ENCODE measurements at places on chromosomes 4 and X.

GRCh38 chr4:47238667-47239066 lies 207.3 kb downstream of the GABRB1 start:
- DNase-seq = peak; percentile 30

DNA sequence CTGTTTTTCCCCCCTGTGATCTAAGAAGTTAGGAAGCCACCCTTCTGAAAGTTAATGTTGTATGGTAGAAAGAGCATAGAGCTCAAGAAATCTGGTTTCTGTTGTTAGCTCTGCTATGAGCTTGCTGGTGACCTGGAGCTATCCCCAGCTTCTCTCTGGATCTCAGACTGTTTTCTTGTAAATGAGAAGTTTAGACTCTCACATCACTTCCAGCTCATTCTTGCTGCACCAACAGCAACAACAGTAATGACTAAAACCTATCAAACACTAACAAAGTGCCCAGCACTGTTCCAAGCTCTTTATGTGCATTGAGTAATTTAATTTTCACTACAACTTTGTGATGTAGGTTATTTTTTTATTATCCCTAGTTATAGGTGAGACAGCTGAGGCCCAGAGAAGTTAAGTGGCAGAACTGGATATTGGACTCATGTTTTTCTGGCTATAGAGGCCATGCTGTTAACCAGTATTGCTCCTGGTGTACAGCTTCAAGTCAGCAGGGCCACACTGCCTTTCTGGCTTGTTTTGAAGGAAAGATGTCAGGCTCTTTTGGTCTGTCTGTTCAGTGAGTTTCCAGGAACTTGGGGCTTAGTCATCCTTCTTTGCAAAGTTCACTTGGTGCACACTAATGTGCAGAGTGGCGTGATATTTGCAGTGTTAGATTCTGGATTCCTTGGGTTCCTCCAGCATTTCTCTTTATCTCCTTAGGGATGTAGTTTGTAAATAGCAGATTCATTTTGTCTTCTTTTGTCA lies 27.8 kb upstream of the TMEM164 start:
- DNase-seq = no peak

- DNase-seq = no peak
Observed at GRCh38 chr4:15500701-15501100, 31.0 kb downstream of the CC2D2A start.

DNA sequence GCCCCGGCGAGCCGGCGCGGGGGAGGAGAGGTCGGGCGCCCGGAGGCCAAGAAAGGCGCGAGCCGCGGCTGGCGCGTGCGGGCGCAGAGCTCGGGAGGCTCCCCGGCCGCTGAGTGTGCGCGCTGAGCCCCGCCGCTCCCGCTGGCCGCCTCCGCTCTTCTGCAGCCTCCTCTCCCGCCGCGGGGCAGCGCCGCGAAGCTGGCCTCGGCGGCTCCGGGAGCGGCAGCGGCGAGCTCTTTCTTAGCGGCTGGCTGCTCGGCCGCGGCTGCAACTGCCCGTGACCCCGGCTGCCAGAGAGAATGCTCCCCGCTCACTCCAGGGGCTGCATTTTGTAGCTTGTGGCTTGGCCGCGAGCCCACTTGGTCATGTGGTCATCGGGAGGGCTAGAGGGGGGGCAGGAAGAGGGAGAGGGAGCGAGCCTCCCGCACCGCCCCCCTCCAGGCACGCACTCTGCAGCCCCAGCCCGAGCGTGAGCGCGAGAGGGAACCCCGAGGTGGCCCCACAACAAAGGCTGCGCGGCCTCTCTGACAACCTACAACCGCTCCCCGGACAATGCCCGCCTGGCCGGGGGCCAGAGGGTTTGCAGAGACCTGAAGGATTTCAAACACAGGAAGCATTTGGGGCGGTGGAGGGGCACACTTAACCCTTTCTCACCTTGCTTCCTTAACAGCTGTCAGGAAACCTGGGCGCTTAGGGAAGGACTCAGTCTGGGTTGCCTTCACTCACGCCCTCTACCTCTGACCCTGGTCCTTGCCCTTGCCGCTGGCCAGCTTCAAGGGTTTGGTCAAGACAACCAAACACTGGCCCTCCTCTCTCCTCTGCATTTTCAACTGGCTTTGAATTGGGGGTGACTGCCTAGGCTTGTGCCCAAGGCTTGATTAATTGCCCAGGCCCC lies at the start of gene APLN:
Gene APLN (minus strand): TSS at position 305 of the 895 bp plus-strand sequence. CDS start 326 bp downstream, outside the sequence.
- DNase-seq = no peak

DNA sequence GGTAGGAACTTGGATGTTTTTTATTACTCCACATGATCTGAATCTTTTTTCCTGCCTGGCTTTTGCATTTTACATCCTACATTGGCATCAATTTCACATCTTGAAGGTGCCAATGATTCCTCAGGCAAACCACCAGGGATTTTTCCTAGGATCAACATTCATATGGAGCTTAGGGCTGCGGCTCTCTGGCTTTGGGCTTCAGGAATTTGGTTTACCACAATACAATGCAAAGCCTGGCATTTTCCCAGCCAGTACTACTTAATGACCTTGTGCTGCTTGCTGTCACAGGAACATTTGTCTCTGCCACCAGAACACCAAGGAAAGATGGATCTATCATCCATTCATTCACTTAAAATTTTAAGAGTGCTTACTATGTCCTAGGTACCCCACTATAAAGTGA lies 180.7 kb downstream of the PDGFC start:
- DNase-seq = peak; percentile 82

DNA sequence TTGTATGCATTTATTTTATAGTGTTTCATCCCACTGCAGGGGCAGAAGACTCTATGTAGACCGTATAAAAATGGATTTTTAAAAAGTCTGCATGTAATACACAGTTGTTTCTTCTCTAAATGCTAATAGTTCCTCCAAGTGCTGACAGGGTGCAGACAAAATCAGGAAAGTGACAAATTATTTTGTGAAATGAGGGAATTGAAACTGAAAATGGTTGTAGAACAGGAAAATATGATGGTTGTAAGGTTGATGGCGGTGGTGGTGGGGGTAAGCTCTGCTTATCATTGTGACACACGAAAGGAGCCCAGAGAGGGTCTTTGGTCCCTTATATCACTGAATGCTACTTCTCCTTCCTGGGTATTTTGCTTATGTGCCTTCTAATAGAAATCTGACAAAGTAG lies 4.3 kb downstream of the IL15 start:
- no peak for DNase-seq

- DNase-seq = no peak
Observed at GRCh38 chrX:53122013-53122412, 28.1 kb downstream of the KANTR start.

GRCh38 chrX:110142096-110142495 lies 139.2 kb downstream of the TMEM164 start:
- no peak for DNase-seq

DNA sequence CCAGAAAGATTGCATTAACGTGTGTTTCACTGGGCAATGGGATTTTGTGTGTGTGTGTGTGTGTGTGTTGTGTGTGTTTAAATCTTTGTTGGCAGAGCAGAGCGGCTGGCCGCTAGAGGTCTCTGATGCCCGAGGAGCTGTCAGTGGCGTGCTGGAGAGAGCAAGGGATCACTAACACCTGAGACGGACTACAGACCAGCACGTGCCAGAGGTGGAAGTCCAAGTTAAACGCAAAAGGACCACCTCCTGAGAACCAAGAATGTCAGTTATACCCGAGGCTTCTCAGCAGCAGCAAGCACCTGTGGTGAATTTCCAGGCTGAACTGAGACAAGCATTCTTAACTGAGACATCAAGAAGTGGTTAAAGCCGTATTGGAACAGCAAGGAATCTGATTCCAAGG lies 9.0 kb upstream of the SLC25A14 start:
- peak; percentile 1 for DNase-seq

GRCh38 chr4:122712782-122713181 lies 19.7 kb upstream of the BBS12 start:
- DNase-seq = no peak

- no peak for DNase-seq
Observed at GRCh38 chr4:151573474-151573873, 164.5 kb downstream of the FHIP1A start.

GRCh38 chr4:129403848-129404247 lies 307.9 kb downstream of the C4orf33 start:
- no peak for DNase-seq

GRCh38 chr4:148162991-148163390 lies 279.2 kb downstream of the NR3C2 start:
- no peak for DNase-seq

DNA sequence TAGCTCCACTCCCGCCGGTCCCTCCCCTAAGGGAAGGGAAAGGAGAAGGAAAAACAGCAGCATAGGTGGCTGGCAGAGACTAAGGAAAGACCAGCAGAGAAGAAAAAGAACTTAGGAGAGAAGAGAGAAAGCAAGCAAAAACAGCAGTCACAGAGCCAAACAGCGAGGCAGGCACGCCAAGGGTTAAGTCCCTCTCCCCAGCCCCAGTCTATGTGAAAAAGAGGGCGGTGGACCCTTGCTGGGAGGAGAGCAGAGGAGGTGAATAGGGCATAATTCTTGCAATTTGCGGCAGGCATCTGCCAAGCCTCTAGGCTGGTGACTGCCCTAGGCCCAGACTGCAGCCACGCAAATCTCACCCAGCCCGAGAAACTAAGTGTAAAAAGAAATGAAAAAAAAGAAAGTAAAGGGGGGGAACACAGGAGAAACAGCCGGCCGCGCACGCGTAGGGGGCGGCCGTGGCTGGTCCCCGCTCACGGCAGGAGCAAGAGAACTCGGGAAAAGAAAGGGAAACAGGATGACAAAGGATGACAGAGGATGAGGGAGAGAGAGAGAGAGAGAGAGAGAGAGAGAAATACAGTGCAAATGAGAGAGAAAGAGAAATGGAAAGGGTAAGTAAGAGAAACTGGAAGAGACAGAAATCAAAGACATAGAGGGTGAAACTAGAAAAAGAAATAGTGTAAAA lies 48.6 kb downstream of the MAGEA9 start:
- peak; percentile 0 for DNase-seq

DNA sequence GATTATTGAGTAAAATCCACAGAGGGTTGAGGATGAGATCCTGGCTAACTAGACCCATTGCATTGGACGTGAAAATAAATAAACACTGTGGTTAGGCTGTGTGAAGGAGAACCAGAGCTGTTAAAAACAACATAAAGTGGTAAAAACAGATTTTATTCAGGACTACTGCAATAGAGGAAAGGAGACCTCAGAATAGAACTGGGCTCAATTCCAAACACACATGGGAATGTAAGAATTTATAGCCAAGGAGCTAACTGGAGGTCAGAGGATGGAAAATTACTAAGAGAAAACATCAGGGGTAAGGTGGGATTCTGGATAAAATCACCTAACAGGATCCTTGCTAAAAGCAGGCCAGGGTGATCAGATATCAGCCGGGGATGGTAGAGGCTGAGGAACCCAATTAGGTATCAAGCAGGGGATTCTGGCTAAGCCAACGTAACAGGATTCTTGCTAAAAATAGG lies 112.4 kb downstream of the RNF150 start:
- peak; percentile 75 for DNase-seq

- DNase-seq = no peak
Observed at GRCh38 chr4:54712206-54712605, 54.4 kb downstream of the KIT start.

GRCh38 chrX:71453056-71453455 lies 79.8 kb upstream of the OGT start:
- no peak for DNase-seq

- DNase-seq = no peak
Observed at GRCh38 chrX:13092455-13092941, 48.1 kb upstream of the FAM9C start.

DNA sequence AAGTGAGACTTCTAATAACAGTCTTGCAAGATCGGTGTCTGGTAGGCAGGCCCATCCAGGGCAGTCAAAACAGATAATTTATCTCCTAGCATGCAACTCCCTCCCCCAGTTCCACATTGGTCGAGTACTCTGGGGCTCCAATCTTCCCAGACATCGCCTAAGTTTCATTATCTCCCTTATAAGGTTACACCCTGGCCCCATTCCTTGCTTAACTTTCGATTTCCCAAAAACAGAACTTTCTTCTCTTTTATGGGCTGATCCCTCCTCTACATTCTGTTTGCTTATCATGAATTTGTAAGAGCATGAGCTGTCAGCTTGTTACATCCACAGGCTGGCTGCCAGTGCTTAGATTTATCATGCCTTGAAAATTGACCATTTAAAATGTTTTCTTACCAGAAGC lies 471.3 kb downstream of the TECRL start:
- no peak for DNase-seq

GRCh38 chrX:51148848-51149247 lies 183.8 kb upstream of the NUDT10 start:
- no peak for DNase-seq

- peak; percentile 39 for DNase-seq
Observed at GRCh38 chr4:139266583-139267257, 13.3 kb downstream of the MGARP start.

DNA sequence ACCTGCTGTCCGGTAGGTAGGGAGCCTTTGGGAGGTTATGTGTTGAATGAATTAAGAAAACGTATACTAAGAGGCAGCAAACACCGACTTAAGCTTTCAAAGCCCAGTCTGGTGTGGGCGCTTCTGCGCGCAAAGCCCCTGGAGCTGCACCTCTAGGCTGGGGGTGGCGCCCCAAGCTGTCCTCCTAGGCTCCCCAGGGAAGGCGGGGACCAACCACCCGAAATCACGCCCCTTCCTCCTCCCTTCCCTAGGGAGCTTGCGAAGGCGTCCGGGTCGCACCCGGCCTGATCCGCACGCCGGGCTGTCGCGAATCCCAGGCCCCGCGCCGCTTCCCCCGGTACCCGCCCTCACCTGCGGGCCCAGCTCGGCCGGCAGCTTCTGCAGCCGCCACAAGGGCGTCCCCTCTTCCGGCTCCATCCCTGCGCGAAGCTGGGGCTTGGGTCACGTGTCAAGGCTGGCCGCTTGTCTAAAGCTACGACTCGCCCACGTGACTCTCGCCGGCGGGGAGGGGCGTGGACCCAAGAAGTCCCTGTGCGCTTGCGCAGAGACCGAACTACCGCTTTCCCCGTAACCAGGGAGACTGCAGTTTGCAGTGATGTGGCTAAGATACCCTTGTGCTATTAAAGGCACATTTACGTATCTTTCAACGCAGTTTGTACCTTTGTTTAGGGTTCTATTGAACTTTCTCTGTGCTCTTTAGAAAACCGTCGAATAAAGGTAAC lies at the start of gene COMMD8:
Gene COMMD8 (minus strand): TSS at position 468 of the 722 bp plus-strand sequence. CDS start 51 bp downstream, at position 417.
- DNase-seq = peak; percentile 91

DNA sequence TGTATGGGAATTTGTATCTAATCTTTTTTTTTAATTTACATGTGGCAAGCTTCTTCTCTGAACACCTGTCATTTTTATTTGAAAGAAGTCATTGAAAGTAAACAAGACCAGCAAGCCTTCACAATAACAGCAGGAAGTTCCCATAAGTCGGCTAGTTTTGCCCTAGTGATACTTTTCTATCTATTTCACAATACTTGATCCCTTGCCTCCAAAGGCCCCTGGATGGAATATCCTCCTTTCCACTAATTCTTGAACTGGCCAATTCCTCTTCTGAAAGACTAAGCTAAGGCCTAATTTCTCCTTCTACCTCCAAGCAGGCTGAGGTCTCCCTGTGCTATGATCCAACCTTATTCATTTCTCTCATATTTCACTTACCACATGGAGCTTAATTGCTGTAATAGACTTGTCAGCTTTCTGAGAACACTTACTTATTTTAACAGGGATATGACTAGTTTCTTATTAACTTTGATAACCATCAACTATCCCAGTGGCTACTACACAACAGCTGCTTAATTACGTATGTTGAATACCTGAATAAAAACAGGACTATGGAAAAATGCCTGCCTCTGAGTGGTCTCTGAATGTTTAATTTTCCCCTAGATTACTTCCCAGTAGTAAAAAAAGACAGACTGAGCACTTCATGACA lies 194.2 kb downstream of the MAD2L1 start:
- DNase-seq = no peak

GRCh38 chrX:119885554-119886428 lies 9.9 kb upstream of the AKAP14 start:
- no peak for DNase-seq

GRCh38 chrX:22340022-22340616 lies 67.4 kb downstream of the CBLL2 start:
- no peak for DNase-seq

All from fibroblast of skin of left quadriceps (primary cell).